ENCODE measurements at places on chromosomes 12 and 14. TPM values are rescaled to one million over a fixed set of nuclear protein-coding genes. Genes with fewer than 3 reads are reported as not detected.

GRCh38 chr12:114919479-114919878, 235.5 kb upstream of the TBX3 start:
- no peak for DNase-seq

- DNase-seq = no peak
Measured at GRCh38 chr12:109088818-109089217, 4.5 kb downstream of the ALKBH2 start.

KCNJ8 gene
- total RNA-seq = not detected

RILPL1 gene
- 13.8 TPM for total RNA-seq
